Activated T-helper 1 cell treated with Interleukin-2 at 50 U/mL for 16 hours (primary cell): ENCODE measurements at places on chromosomes 11 and 22.

DNA sequence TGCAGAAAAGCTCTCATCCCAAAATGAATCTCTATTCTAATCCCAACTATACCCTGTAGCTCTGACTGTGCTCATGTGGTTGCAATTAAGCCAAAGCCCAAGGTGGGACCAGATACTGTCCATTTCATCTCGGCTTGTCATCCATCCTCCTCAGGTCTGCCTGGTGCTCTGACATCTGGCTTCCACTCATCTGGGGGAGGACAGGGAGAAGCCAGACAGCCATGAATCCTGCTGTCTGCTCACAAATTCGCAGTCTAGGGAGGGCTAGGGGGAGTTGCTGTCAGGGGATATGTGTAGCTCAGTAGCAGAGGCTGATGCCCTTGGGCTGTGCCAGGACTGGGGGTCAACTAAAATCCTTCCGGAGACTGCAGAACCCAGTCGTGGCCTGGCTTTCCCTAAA is 167.1 kb downstream of the ETS1 start:
- DNase-seq, result no peak

DNA sequence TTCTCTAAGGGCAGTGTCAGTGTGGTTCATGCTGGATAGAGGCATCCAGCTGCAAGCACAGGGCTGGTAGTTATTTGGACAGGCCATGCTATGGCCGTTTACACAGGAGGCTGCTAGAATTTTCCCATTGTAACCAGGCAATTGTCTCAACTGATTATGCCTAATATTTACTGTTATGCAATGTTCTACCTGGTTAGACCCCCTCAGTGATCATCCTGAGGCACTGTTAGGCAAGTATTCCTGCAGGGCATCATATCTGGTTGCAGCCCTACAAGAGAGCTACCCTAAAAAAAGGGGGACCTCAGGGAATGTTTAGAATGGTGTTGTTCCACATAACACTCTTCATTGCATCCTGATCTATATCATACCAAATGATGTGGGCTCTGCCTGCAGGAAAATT is 1124.6 kb downstream of the JRKL start:
- no peak for DNase-seq

- no peak for DNase-seq
Observed at GRCh38 chr11:45921561-45922424, 663 bp upstream of the LARGE2 start.

DNA sequence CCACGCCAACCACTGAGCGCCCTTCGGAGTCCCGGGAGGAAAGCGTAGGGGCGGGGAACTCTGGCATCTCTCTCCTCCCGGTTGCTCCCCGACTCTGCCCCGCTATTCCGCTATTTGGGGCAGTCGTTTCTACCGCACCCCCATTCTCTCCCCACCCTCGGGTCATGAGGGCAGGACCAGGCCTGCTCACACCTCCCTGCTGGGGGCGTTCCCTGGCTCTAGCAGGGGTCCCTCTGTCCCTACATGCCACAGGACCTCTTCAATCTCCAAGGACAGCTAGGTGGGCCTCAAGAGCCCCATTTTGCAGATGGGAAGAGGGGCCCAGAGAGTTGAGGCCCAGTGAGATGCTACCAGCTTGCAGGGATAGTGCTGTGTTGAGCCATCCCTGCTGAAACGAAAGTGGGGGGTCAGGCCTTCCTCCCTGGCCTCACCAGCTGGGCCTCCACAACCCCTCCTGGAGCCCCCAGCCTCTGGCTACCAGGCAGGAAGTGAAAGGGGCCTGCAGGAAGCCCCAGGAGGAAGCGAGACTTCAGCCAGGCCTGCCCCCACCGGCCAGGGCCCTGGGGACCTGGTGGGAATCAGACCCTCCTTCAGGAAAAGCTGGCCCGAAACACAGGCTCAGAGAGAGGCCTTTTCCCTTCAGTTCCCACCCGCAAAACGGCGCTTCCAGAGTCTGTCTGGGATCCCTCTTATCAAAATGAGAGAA is 5.5 kb upstream of the SHISA8 start:
- DNase-seq, result no peak

DNA sequence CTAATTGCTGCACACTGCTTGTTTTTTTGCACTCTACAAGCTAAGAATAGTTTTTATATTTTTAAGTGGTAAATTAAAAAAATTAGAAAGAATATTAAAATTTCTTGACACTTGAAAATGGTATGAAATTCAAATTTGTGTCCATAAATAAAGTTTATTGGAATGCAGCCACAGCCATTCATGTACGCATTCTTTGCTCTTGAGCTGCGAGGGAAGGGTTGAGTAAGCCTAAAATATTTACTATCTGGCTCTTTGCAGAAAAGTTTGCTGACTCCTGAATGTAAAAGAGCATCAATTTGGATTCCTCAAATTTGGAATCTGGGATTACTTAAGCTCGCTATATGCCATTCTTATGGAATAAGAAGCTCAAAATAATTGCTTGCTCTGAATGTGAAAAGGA is 3.4 kb upstream of the ADAMTS8 start:
- DNase-seq, result no peak

GRCh38 chr11:120334332-120334731 is 1.9 kb upstream of the ARHGEF12 start:
- no peak for DNase-seq

GRCh38 chr11:12270215-12270797 is 107.1 kb upstream of the PARVA start:
- DNase-seq, result no peak

- DNase-seq, result no peak
Observed at GRCh38 chr22:42190274-42190673, 59.7 kb upstream of the CYP2D6 start.

- no peak for DNase-seq
Observed at GRCh38 chr11:106475181-106475580, 397.7 kb downstream of the AASDHPPT start.

- no peak for DNase-seq
Observed at GRCh38 chr11:114276077-114276476, 20.1 kb upstream of the NNMT start.

DNA sequence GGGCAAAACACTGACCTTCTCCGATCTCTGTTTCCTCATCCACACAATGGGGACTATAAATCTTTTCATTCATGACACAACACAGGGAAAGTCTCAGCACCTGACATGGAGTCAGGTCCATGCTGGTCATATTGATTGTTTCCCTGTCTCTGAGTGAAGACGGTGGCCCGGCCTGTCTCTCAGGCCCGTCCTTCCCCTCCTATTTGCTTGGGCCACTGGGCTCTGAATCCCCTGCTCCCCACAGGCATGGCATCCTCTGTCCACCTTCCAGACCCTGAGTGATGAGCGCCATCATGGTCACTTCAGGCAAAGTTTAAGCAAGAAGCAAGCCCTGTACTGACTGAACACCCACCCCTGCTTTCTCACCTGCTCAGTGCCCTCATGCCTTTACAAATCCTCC is 113.3 kb upstream of the ALX4 start:
- no peak for DNase-seq

GRCh38 chr11:131203040-131203439 is 167.4 kb upstream of the NTM start:
- no peak for DNase-seq

DNA sequence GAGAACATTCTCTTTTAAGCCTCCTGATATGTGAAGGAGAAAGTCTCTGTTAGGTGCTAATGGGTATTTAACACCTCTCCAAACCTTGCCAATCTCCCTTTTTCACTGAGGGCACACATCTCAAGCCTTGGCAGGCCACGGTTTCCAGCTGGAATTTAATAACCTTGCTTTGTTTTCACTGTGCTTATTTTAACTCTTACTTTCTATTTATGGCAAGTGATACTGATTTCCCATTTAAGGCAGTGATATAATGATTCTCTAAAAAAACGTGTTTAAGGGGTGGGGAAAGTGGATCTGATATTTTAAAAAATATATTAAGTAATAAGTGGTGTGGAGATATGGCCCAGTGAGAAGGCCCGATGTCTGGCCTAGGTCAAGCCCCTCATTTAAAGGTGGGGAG is 1.1 kb upstream of the RASD2 start:
- DNase-seq, result no peak

DNA sequence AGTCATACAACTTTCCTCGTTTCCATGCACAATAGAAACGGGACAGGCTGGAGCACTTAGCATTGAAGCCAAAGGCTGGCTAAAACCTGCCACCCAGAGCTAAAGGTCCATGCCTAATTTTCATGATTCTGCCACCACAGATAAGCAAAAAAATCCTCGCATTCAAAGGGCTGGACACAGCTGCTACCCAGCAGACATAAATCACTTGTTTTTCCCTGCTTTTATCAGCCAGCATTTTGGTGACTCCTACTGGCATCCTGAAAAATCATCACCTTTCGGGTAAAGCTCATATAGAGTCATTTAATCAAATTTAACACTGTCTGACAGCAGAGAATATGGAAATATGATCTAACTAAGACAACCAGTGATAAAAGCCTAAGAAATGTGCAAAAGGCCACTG is 37.9 kb downstream of the ALG9 start:
- DNase-seq, result no peak

DNA sequence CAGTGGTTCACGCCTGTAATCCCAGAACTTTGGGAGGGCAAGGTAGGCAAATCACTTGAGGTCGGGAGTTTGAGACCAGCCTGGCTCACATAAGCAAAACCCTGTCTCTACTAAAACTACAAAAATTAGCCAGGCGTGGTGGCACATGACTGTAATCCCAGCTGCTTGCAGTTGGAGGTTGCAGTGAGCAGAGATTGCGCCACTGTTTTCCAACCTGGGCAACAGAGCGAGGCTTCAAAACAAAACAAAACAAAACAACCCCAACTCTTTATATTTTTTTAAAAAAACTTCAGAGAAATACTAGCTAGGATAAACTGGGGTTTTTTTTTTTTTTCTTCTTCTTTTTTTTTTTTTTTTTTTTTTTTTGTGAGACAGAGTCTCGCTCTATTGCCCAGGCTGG is 31.8 kb upstream of the RAPSN start:
- no peak for DNase-seq

GRCh38 chr11:35116762-35117640 is 22.0 kb upstream of the CD44 start:
- DNase-seq, result no peak

GRCh38 chr11:119474682-119475596 is 52.0 kb upstream of the THY1 start:
- peak; percentile 17 for DNase-seq

GRCh38 chr22:33539202-33539901 is 380.9 kb downstream of the LARGE1 start:
- DNase-seq, result no peak

GRCh38 chr22:42101199-42101598 is 10.6 kb upstream of the NDUFA6 start:
- DNase-seq, result no peak

DNA sequence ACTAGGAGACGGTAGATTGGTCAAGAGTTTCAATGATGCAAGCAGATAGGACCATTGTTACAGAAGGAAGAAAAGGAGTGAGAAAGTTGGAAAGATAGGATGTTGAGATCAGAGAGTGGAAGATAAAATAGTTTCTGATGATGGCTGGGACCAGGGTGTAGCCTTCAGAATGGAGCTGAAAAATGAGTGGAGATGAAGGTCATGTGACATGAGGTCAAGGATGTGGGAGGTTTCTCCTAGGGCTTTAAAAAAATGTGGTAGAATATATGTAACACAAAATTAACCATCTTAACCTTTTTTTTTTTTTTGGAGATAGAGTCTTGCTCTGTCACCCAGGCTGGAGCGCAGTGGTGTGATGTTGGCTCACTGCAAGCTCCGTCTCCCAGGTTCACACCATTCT is 18.3 kb upstream of the PEX26 start:
- DNase-seq, result no peak

DNA sequence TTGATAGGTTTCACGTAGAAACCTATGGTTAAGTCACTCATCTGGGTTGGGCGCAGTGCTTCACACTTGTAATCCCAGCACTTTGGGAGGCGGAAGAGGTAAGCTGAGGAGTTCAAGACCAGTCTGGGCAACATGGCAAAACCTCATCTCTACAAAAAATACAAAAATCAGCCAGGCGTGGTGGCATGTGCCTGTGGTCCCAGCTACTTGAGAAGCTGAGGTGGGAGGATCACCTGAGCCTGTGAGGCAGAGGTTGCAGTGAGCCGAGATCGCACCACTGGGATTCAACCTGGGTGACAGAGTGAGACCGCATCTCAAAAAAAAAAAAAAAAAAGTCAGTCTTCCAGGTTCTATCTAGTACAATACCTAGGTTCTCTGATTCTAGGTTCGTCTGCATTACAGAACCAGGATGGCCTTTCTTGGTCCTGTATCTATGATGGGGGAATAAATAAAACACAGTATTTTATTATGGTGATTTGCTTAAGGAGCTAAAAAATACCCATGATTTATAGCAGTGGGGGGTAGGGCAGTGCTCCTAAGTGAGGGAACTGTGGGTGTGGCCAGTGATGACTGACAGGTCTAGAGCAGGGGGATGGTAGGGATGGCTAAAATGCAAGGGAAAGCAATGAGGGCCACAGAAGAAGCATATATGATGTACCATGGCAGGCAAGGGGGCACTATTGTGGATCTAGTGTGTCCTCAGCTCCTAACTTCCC is 65.5 kb upstream of the NUP160 start:
- DNase-seq, result no peak

- DNase-seq, result no peak
Observed at GRCh38 chr11:62830904-62831519, 839 bp downstream of the STX5 start.

- DNase-seq, result peak; percentile 96
Observed at GRCh38 chr22:20319745-20320658, at the start of gene DGCR6L. Gene DGCR6L (minus strand): TSS chr22:20320060. CDS start chr22:20319988, 72 bp downstream.

- no peak for DNase-seq
Observed at GRCh38 chr11:113472471-113472870, 2.7 kb downstream of the DRD2 start.

- no peak for DNase-seq
Observed at GRCh38 chr11:73651661-73652045, 5.3 kb downstream of the PLEKHB1 start.

DNA sequence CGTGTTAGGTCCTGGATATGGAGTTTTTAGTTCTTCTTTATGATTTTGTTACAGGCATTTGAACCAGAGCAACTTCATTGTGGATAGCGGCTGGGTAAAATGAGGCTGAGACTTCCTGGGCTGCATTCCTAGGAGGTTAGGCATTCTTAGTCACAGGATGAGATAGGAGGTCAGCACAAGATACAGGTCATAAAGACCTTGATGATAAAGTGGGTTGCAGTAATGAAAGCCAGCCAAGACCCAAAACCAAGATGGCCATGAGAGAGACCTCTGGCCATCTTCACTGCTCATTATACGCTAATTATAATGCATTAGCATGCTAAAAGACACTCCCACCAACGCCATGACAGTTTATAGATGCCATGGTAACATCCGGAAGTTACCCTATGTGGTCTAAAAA is 23.4 kb upstream of the CLMP start:
- DNase-seq, result no peak

GRCh38 chr11:85774256-85775101 is 36.5 kb downstream of the SYTL2 start:
- DNase-seq, result no peak

- DNase-seq, result no peak
Observed at GRCh38 chr11:27230192-27230572, 132.8 kb downstream of the CCDC34 start.

DNA sequence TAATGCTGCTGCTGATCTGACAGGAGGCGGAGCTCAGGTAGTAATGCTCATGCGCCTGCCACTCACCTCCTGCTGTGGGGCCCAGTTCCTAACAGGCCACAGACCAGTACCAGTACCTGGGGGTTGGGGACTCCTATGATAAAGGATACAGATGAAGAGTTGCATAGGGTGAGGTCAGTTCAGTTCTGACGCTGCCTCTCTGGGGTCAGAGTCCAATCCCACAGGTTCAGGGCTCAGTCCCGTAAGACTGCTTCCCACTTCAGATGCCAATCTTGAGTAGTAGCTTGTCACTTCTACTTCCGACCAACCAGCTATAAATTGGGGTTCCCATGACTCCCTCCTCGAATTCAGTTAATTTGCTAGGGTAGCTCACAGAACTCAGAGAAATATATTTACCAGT is 8.6 kb downstream of the ASRGL1 start:
- no peak for DNase-seq

GRCh38 chr22:48444320-48445112 is 1383.2 kb downstream of the BRD1 start:
- no peak for DNase-seq
